ENCODE measurements at places on chromosomes 6 and 20.

GRCh38 chr6:1409774-1410465 lies 20.5 kb downstream of the FOXF2 start:
- no peak for DNase-seq

DNA sequence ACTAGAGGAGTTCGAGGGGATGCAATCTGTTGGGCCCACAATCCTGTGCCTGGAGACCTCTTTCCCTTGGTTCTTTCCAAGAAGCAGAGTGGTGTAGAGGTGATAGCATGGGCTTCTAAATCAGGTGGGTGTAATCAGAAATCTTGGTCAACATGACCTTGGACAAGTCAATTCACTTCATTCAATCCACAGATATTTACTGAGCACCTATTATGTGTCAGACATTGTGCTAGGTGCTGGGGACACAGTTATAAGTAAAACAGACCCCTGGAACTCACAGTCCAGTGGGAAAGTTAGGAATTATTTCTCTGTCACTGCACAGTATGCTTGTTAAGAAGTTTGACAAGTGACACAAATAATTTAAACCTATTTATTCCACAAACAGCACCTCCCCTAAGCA lies 3.3 kb upstream of the E2F1 start:
- no peak for DNase-seq

DNA sequence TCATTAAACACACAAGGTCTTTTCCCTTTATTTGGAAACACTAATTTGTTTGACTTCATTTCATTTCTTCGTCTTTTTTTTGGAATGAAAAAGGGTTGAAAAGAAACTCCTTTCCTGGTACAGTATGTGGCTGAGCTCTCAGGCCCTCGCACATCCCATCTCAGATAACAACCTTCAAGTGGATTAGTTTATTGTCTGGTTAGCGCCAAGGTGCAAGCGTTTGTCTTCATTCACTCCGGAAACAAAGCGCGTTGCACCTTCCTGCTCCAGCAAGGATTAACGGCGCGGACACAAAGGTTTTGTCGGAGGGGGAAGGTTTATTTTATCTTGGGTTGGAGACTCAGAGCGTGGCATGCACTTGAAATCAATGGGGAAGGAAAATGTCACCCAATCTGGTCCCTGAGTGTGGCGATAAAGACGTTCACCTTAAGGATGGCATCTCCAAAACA lies 5.3 kb upstream of the NKX2-2 start:
- no peak for DNase-seq

- DNase-seq, result no peak
These were observed 453.8 kb upstream of the POU3F2 start for GRCh38 chr6:98380589-98380988.

- DNase-seq, result no peak
These were observed 55.1 kb upstream of the CEP162 start for GRCh38 chr6:84282550-84282949.

DNA sequence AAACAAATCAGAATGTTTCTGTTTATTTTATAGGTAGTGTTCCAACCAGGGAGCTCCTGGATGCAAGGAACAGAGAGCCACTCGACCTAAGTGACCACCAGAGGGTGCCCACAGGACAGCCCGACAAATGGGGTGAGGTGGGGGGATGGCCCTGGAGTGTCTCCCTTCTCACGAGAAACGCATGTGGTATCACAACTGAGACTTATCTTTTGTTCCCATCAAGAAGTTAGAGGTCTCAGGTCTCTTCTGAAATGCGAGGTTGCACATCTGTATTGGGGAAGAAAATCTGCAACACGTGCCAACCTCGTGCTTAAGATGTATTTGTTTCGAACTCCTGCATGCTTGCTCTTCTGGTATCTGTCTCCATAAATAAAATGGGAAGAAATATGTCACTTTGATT lies 104.0 kb downstream of the ISM1 start:
- DNase-seq, result no peak

DNA sequence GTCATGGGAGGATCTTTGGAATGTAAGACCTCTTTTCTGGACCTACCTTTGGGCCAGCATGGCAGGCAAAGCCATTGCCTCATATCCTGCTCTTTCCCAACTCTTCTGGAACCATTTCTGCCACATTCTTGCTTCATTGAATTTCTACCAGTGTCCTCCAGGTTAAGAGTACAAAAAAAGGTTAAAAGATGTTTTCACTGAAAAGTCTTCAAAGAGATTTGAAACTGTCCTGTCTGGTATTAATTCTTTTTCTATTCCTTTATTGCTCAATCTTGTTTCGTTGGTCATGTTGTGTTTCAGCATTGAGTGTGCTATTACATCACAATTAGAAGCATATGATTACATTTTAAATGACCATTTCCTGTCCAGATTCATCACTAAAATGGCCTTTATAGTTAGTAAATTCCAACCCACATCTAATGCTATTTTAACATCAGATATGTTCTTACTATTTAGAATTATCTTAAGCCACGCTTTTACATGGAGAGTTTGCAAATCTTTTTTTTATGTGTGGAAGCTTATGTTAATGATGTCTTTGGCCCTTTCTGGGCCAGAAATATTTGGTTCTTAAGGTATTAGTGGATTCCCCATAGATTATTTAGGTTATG lies 450.9 kb downstream of the GJA1 start:
- DNase-seq, result no peak

Measured in activated T-helper 1 cell treated with Interleukin-2 at 50 U/mL for 16 hours (primary cell).